ENCODE measurements at places on chromosomes 4 and X. TPM values are rescaled to one million over a fixed set of nuclear protein-coding genes. Genes with fewer than 3 reads are reported as not detected.

The F11 gene
- total RNA-seq = 0.64 TPM

The DCX gene
- not detected for total RNA-seq

The CT45A8 gene
- total RNA-seq = not detected

The NPY5R gene
- total RNA-seq = not detected

The F8A1 gene
- total RNA-seq = 29.1 TPM

DNA sequence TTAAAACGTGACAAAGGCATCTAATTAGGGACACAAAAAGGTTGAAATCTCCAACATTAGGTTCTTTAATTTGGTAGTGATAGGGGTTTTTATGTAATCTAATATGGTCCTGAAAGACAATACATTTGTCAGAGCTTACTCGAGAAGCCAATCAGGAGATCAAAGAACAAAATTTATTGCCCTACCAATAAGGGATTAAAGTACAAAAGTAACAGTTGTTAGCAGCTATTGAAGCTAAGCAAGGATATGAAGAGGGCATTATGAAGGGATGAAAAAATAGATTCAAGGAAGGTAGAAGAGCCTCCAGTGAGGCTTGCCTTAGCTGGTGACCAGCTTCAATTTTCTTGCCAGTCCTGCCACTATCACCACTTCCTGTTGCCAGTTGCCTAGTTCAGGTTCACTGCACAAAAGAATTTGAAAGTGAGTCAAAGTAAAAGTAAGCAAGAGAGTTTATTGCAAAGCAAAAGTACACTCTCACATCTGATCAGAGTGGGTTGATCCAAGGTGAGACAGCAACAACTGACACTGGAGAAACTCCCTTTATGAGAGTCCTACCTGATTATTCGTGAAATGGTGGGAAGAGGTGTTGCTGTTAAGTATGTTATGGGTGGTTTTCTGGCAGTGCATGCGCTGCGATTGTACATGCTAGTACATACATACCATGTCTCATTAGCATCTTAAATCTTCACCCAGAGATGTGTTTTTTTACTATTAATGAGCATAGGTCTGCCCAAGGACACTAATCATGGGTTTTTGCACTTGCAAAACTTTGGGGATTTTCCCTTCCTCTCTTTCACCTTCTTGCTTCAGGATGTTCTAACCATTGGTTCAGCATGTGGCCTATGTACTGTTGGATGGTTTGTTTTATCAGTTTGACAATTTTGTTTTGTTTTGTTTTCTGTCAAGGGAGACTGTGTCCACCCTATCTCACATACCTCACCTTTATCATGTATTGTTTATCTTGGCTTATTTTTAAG, 263.2 kb upstream of the ITM2A start:
- DNase-seq = no peak

DNA sequence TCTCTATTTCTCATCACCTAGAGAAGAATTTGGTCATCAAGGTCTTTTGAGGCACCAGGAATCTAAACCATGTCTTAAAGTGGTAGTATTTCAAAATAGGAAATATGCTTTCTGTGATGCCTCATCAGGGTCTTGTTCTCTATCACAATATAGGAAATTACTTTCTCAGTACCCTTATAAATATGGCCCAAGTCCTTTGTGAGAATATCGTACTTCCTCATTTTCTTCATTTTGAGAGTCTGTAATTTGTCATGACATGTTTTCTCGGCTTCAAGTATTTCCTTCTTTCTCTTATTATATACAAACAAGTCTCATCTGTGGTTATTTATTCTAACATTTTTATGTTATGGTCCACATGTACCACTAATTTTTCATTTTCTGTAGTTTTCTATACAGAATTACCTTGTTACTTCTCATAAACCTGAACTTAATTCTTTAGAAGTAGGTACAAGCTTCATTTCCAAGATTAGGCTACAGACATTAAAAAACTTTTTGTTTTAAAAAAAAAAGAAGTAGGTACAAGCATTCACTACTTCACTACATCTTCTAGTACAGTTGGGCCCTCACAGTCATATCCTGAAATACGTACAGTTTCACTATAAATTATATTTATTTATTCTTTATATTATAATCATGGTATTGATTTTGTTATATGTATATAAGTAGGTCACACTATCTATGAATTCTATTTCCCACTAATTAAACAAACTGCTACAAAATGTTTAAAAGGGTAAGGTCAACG, 54.4 kb downstream of the KLHL13 start:
- DNase-seq = no peak

- DNase-seq = no peak
Observed at GRCh38 chr4:114302472-114302871, 296.1 kb upstream of the UGT8 start.

- no peak for DNase-seq
Observed at GRCh38 chrX:48736303-48736702, 25.2 kb upstream of the GLOD5 start.

- no peak for DNase-seq
Observed at GRCh38 chr4:144732584-144733428, 86.8 kb downstream of the HHIP start.

GRCh38 chr4:69167300-69167699, 47.2 kb downstream of the UGT2B11 start:
- no peak for DNase-seq

GRCh38 chrX:56751071-56751470, 22.0 kb downstream of the NBDY start:
- DNase-seq = no peak

GRCh38 chrX:13373431-13374187, 53.8 kb upstream of the ATXN3L start:
- no peak for DNase-seq

DNA sequence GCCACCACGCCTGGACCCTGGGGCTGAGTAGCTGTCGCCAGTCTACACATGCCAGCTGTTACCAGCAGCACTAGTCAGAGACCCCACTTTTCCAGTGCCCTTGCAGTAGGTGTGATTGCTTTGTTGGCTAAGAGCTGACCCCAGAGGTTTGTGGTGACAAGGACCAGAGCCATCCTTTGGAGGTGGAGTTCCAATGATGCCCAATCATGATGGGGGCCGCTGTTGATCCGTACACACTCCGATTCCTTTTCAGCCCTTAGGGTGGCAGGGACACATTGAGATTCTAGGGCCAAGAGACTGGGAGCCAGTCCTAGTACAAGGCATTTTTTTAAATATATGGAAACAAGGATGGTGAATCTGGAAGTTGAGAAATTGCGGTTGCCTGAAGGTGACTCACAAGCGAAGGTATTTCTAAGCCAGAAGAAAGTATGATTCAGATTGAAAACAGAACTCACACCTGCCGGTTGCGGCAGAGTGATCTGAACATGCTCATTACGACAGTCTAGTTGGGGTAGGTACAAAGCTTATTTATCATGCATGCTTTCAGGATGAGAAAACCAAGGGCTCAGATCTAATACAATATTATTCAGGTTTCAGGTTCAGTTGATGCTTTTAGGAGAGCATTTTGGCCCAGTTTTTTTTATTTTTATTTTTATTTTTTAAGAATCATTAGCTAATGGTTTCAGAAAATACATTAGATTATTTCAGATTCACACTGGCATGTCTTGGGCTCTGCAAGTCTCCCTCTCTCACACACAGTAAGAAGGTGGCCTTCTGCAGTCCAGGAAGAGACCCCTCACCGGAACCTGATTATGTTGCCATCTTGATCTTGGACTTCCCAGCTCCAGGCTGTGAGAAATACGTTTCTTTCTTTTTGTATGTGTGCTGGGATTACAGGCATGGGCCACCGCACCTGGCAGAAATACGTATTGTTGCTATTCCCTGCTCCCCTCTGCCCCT, 43.4 kb downstream of the SHROOM2 start:
- no peak for DNase-seq

- no peak for DNase-seq
Observed at GRCh38 chr4:89099034-89099433, 12.3 kb upstream of the TIGD2 start.

GRCh38 chr4:6123976-6124375, 76.4 kb downstream of the JAKMIP1 start:
- DNase-seq = no peak

DNA sequence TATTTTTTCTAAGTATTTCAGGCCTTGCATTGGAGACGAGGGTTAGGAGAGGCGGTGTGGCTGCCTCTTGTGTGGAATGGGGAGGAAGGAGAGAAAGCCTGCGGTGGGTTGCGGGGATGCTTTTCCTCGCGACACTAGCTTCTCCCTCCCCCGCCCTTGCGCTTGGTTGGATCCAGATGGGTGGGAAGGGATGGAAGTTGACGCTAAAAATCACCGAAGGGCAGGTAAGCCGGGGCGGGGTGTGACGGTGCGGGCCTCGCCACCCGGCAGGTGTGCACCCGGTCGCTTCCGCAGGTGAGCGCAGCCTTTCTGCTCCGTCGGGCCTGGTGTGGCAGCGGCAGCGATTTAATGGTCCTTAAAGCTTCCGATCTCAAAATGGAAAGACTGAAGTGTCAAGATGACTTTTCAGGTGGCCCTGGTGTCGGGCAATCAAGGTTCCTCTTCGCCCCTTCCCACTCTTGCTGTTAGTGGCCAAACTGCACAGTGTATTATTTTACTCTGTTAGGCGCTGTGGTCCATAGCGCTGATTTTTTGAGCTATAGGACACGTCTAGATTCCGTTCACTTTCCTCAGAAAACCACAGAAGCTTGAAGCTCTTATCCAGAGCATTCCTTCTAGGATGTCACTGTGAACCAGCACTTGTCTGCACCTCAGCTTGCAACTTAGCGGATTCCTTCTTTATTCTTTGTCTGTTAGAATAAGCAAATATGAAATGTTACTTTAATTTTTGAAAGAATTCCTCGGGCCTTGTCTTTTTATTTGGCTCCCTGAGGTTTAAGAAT, 765 bp downstream of the ENOPH1 start:
- DNase-seq = peak; percentile 20

GRCh38 chr4:13733817-13734216, 106.3 kb upstream of the BOD1L1 start:
- DNase-seq = no peak

DNA sequence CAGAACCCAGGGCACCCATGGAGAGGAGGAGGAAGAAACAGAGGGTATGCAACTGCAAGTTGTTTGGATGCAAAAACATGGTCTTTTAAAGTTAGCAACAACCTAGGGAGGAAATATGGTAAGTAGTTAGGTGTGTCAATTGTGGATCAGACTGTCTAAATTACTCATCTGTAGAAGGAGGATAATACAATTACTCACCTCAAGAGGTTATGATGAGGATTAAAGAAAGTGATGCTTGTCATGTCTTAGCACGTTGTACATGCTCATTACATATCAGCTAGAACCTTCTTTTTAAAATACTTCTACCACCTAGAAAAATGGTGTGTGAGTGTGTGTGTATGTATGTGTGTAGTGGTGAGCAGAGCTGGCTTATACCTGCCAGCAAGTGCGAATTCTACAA, 2.3 kb upstream of the C1QTNF7 start:
- DNase-seq = no peak

GRCh38 chrX:133523081-133523487, 107.8 kb upstream of the GPC4 start:
- DNase-seq = no peak

Data from naive thymus-derived CD4-positive, alpha-beta T cell (primary cell).